ENCODE measurements at places on chromosomes 1 and 21. TPM values are rescaled to one million over a fixed set of nuclear protein-coding genes. Genes with fewer than 3 reads are reported as not detected.
A peak's percentile ranks its signal among the peaks of the same experiment; 100 is the strongest.

DNA sequence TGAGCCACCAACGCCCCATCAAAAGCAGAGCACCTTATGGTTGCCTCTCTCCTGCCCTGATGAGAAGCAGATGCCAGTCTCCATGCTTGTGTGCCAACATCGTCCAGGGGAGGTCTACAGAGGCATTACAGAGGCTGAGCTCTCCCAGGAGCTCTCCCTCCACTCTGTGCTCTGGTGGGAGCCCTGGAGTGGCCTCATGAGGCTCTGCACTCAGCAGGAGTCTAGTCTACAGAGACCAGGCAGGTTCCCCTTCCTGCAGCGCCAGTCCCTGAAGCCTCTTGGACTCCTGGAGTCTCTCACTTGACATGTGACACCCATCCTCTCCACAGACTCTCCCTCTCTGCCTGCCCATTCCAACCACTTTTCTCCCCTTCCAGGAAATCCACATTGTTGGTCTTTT is 3.4 kb downstream of the DCST1 start:
- no peak overlapping the region for H3K4me3 ChIP-seq
- H3K4me1 ChIP-seq, result no peaks in the 10 kb centered on the region
- DNase-seq, result no peak
- H3K27me3 ChIP-seq, result peaks cover 8% of the 10 kb centered on the region
- H3K36me3 ChIP-seq, result no peaks in the 10 kb centered on the region
- no peak overlapping the region for H3K27ac ChIP-seq

- H3K27me3 ChIP-seq, result no peaks in the 10 kb centered on the region
- no peak for DNase-seq
- H3K4me3 ChIP-seq, result peak overlapping the region; percentile 54
- H3K36me3 ChIP-seq, result peaks cover 12% of the 10 kb centered on the region
- H3K4me1 ChIP-seq, result peaks cover 86% of the 10 kb centered on the region
- peak overlapping the region; percentile 90 for H3K27ac ChIP-seq
Observed at GRCh38 chr1:64948905-64949833, 17.2 kb downstream of the JAK1 start.

- no peak overlapping the region for H3K27ac ChIP-seq
- DNase-seq, result no peak
- no peaks in the 10 kb centered on the region for H3K4me1 ChIP-seq
- no peaks in the 10 kb centered on the region for H3K36me3 ChIP-seq
Observed at GRCh38 chr21:30579346-30579745, 10.9 kb downstream of the KRTAP22-2 start.

- H3K4me3 ChIP-seq, result no peak overlapping the region
- DNase-seq, result no peak
- no peaks in the 10 kb centered on the region for H3K36me3 ChIP-seq
- no peak overlapping the region for H3K27ac ChIP-seq
Observed at GRCh38 chr1:158212320-158212719, 31.6 kb downstream of the CD1D start.

DNA sequence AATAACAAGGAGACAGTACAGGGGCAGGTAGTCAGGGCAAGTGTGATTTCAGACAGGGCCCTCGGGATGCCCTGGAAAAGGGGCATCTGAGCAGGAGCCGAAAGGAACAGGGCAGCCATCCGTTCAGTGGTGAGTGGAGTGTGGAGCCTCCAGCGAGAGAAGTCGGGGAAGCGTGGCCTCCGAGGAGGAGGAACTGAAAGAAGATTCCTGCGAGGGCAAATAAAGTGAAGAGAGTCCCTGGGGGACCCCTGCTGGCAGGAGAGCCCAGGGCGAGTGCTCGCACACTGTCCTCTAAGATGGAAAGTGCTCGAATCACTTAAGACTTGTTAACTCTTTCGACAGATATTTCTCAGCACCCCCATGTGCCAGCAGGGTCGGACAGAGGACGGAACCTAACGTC is 3.5 kb upstream of the UTS2 start:
- no peak overlapping the region for H3K27ac ChIP-seq
- no peak overlapping the region for H3K4me3 ChIP-seq
- peaks cover 5% of the 10 kb centered on the region for H3K4me1 ChIP-seq
- no peaks in the 10 kb centered on the region for H3K27me3 ChIP-seq

DNA sequence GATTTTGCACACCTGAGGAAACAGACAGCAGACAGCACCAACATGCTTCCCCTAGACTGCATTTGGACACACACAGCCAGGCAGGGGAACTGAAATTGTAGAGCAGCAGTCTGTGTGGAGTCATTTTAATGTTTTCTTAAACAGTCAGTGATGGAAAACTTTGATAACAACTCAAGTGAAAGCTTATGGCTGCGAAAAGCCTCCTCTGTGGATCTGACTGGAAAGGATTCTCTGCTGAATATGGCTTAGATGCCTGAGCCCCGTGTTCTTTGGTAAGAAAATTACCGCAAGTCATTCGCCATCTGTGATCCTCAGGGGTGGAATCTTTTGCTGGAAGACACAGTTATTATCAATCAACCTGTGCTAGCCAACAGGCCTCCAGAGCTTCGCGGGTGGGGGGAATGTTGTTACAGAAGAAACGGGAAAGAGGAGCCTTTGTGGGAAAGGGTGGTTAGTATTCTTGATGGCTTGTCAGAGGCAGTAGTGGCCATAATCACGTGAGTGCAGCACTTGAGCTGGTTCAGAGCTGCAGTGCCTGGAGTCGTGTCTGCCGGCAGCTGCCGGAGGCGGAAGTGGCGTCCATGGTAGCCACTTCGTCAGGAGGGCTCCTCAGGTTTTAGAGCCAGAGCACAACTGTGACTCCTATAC is 204.7 kb downstream of the ST6GALNAC3 start:
- H3K27me3 ChIP-seq, result no peaks in the 10 kb centered on the region
- peaks cover 5% of the 10 kb centered on the region for H3K4me1 ChIP-seq
- H3K4me3 ChIP-seq, result no peak overlapping the region

The FALEC gene
- total RNA-seq, result 1.1 TPM

DNA sequence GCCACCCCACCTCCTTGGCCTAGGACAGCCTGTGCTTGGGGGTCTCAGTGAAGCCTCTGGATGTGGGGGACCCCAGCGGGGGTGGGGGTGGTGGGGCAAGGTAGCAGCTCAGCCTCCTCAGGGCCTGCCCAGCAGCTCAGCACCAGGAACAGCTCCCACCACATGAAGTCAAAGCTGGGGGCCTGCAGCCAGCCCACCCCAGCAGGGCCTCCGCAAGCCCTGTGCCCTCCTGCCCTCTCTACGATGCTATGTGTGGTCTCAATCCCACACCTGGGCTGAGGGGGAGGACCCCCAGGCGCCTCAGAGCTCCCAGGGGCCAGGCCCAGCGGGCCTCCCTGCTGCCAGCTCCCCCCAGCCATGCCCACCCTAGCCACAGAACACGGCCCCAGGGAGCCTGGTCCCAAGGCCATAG is 18.6 kb downstream of the PANK4 start:
- no peak overlapping the region for H3K27ac ChIP-seq
- peaks cover 42% of the 10 kb centered on the region for H3K36me3 ChIP-seq
- no peak for DNase-seq
- H3K4me3 ChIP-seq, result no peak overlapping the region
- no peaks in the 10 kb centered on the region for H3K27me3 ChIP-seq

The ACTL8 gene
- total RNA-seq, result not detected
